Stimulated activated CD8-positive, alpha-beta memory T cell treated with anti-CD3 and anti-CD28 coated beads, Interleukin-7, amount 100 ng/mL, for 1 hour (primary cell): ENCODE measurements at places on chromosomes 5 and 9.

DNA sequence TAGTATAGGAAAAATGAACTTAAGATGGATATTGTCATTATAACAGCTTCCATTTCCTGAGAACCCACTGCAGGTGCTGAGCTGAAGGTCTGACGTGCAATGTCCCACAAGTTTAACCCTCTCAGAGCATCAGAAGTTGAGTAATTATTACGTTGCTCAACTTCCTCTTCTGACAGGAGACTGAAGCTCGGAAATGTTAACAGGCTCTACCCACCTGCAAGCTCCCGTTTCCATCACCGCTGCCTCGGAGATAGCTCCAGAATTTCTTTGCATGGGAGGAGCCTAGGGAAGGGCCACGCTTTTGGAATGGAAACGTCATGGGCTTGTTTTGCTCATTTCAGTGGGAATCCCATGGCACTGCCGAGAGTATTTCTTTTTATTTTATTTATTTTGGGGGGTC is 1.0 kb upstream of the NTMT1 start:
- no peak for DNase-seq

GRCh38 chr5:53874409-53874808 is 314.0 kb downstream of the NDUFS4 start:
- no peak for DNase-seq

DNA sequence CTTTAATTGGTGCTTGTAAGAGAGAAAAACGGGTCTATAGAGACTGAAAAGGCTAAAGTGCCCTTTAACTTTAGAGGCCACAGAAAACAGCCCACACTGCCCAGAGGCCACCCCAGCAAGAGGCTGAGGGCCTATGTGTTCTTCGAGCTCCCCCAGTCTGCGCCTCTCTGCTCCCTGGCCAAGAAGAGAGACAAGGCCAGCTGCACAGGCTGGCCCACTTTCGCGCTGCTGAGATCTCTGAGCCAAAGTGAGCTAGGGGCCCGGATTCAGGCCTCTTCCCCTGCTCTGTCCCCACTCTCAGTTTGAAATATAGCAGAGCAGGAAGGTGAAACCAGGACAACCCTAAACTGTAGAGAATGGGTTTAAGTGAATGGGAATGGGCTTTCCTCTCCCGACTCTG is 132.0 kb upstream of the TRIM32 start:
- DNase-seq = no peak

- DNase-seq = no peak
Measured at GRCh38 chr5:38719916-38720315, 125.9 kb upstream of the OSMR start.

- no peak for DNase-seq
Measured at GRCh38 chr9:27939186-27939585, 365.9 kb upstream of the C9orf72 start.

DNA sequence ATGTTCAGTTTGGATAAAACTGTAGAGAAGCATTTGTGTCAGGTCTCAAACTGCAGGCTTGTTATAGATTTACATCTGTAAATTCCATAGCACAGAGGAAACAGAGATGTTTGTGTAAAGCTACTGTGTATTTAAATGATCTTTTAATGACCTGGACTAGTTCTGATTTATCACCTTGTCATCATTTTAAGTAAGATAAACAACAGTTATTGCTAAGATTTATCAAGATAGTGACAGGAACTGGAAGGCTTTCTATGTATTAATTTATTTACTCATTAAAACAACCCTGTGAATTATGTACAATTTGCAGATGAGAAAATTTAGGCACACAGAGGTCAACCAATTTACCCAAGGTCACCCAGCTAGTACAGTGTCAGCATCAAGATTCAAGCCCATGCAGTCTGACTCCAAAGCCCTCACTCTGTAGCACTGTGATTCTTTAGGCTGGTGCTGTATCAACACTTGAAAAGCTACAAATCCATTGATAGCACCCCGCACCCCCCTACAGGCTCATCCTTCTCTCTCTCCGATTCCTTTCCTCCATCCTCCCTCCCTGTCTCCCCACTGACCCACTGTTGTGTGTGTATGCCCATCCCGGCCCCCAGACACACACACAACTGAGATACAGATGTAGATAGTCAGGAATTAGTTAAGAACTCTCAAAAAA is 184.5 kb downstream of the FBN2 start:
- no peak for DNase-seq

DNA sequence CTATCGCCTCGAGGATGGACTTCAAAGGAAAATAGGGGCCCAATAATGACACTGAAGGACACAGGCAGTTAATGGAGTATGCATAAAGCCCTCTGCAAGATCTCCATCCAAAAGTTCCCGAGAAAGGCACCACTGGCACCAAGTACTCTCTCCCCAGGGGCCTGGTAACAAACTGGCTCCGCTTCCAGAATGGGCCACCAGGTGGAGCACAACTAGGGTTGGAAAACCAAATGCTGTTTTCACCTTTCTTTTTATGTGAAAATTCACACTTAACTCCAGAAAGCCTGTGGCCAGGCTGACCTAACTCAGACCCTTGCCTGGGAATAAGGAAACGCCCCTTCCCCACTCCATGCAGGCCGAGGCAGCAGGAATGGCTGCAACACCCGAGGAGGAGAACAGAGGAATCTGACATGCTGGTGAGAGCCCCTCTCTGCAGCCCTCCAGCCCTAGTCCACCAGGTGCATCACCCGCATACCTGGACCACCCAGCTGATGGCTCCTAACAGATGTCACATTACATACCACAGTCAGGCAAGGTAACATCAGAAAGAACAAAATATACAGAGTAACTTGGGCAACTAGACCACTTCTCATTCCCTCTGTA is 42.8 kb downstream of the CAMSAP1 start:
- peak; percentile 37 for DNase-seq

- DNase-seq = no peak
Measured at GRCh38 chr5:109411627-109412026, 1.9 kb upstream of the PJA2 start.

- no peak for DNase-seq
Measured at GRCh38 chr9:89234205-89235067, 55.8 kb upstream of the SHC3 start.

- DNase-seq = peak; percentile 4
Measured at GRCh38 chr9:131310833-131311554, 21.5 kb downstream of the PLPP7 start.

GRCh38 chr5:33073881-33074327 is 362.8 kb downstream of the NPR3 start:
- DNase-seq = no peak

DNA sequence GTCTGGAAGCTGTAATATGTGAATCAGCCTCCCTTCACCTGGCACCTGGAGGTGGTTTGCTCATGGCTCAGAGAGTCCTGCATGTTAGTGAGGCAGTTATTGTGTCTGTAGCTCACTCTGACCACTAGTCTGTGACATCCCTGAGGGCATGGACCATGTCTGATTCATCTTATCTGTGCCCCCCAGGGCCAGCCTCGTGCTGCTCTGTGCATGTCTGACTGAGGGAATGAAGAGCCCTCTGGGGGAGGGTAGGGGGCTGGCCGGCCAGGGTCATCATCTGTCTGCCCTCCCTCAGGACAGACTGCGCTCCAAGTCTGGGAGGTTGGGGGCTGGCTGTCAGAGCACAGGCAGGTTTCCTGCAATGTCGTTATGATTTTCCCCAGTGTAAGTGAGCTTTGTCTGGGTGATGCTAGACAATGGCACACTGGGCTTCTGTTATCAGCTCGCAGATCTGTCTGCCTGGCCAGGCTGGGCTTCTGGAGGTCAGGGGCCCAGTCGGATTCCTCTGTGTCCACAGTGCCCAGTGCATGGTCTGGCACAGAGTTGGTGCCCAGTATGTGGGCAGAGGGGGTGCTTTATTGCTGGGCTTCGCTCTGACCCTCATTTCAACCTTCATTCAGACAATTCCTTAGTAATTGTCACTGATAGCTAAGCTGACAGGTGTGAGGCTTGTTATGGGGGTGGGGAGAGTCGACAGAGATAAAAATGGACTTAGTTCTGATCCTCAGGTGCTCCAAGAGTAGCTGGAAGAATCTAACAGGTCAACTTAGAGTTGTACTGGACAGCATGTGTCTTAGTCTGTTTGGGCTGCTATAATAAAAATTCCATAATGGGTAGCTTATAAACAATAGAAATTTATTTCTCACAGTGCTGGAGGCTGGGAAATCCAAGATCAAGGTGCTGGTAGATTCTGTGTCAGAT is 85.7 kb upstream of the SHB start:
- no peak for DNase-seq

DNA sequence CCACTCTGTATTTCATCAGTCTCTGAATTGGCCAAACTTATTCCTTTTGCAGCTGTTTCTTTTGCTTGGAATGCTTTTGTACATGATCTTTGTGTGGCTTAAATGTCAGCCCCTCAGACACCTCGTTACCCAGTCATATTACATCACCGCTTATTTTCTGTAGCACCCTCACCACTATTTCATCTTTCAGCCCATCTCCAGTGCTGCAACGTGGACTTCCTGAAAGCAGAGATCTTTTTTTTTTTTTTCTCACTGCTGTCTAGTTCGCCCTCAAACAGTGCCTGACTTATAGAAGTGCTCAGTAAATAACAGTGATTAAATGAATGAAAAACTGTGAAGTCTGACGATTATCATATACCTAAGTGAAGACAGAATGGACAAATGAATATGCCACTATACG is 835 bp downstream of the SRA1 start:
- DNase-seq = no peak

DNA sequence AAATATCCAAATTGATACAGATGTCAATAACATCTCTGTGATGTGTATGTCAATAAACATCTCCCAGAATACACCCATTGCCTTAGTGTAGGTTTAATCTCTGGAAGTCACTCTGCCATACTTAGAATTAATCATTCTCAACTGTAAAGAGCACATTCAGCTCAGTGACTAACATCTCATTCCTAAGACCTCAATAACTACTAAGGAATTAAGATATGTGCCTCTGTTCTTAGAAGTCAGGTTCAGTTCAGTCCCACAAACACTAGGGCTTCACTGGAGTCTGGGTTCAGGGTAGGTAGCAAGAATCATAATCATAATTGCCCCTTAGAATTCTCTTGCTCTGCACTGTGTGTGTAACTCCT is 31.7 kb downstream of the UGCG start:
- no peak for DNase-seq
